ENCODE measurements at places on chromosomes 1 and 21.
A peak's percentile ranks its signal among the peaks of the same experiment; 100 is the strongest.

GRCh38 chr1:180249725-180250498, 19.8 kb downstream of the LHX4 start:
- DNase-seq = no peak

DNA sequence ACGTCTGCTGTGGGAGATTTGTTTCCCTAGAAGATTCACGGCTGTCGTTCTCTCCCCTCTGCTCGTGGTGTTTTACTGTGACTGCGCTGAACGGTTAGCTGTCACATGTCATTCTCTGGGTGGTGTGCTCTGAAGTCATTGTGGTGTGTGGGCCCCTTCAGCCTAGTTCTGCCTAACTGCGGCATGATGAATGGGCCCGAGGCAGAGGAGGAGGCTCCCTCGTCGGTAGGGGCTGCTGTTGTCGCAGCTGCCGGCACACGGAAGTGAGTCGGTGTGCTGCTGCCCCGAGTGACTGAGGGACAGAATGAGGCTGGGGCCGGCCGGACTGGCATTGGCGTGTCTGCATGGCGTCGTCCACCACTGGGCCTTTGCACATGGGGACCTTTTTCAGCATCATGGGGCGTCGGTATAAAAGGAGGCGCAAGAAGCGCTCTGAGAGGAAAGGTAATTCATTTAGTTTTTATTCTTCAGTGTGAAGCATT, 77.9 kb downstream of the ADARB1 start:
- DNase-seq = peak; percentile 41

DNA sequence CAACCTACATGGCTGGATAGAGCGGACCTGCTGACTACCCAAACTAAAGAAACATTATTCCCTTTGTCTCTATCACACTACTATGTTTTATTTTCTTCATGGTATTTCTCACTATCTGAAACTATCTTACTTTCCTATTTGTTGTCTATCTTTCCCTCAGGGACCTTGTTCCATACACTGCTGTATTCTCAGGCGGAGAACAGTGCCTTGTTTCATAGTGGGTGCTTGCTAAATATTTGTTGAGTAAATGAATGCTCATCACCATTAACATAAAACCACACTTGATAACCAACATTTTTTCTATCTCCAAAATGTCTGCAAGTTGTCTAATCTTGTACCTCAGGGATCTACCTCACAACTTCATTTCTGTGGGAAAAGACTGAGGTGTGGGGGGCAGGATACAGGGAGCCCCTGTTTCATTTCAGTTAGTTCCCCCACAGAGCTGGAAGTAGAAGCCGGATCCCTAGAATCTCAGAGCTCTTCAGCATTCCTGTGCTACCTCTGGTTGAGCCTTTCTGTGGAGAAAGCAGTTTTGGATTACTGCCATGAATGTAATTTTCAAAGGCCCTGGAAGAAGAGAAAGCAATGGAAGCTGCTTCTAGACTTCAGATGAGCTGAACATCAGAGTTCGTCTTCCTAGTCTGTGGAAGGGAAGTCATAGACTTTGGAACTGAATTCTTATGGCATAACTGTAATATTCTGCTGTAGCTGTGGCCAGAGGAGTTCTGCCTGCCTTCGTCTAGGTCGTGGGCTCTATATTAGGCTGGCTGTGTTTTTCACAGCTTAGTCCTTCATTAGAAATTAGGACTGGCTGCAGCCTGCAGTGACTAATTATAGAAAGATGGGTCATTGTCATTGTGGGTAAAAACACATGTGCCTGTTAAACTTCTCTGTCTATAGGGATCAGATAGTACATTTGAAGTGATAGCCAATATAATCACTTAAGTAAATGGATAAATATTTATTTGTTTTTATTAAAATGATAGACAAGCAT, 293.2 kb upstream of the SGIP1 start:
- DNase-seq = no peak

- no peak for DNase-seq
These were observed 115.7 kb downstream of the KCNJ6 start for GRCh38 chr21:37800456-37801061.

- DNase-seq = no peak
These were observed 88.7 kb downstream of the PLPP3 start for GRCh38 chr1:56490619-56491018.

DNA sequence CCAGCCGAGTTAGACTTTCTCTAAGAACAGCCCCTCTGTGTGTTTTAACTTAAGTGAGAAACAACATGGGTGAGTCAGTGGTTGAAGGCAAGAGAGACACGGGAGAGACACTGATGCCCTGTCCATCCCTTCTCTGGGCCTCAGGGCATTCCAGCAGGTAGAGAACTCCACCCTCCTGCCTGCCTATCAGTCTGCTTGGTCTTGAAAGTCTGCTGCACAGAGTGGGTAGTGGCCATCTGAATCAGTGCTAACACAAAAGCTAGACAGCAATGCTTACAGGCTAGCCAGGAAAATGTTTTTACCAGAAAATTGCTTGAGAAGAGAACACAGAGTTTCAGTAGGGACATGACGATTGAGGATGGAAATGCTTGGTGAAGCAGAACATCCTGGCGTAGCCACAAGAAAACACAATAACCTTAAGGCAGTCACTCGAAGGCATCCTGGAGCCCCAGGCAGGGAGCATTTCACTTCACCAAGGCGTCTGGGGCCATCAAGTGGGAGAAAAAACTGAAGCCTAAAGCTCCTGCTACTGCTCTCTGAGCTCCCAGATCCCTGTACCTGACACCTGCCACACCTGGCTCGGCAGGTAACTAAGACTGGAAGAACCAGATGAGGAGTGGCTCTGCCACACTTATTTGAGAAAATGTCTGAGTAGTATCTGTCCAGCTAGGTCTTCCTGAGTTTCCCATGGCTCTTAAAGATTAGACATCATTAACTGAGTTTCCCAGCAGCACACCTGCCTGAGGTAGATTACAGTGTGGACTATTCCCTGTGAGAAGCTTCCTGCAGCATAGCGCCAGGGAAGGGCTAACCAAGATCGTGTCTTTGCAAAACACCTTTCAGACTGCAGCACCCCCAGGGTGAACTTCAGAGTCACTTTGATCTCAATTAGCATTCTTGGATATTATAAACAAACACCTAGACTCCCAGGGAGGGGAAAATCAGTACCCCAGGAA, 18.1 kb upstream of the LBR start:
- DNase-seq = no peak

DNA sequence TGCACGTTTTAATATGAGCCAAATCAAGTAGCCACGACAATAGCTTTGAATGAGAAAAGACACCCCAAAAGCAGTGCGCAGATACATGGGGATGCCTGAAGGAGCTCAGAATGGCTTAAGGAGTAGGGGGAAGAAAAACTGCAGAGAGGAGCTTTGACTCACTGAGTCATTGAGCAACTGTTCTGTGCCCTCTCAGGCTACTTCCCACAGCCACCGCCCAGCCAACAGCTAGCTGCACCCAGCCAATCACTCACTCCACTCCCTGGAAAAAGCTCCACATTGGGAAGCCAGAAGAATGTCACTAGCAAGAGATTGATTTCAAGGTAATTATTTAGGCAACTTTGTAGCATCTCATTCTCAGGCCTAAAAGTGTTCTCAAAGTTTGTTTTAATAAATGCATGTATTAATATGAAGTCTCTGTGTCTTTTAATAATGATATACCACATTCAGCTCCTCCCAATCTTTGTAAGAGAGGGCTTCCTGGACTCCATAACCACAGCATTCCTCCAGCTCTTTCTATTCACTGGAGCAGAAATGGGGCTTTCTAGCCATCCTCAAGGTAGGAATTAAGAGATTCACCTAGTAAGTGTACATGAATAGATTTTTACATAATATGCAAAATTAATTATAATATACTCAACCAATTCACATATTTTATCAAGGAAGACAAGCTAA, 16.8 kb downstream of the DUSP10 start:
- no peak for DNase-seq

DNA sequence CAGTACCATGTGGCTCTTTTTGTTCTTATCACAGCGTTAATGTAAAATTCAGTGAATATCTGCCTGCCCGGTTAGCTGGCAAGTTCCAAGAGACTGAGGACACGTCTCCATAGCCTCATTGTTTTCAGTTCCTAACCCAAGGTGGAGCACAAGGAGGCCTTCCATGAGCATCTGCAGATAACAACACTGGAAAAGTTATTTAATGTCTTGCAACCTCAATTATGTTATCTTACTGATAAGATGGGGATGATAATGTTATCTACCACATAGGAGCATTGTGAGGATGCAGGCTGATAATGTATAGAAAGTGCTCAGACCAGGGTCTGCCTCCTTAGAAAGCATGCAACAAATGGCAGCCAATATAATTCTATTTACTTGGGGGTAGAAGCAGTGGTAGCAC, 109.6 kb upstream of the DNAH14 start:
- no peak for DNase-seq

DNA sequence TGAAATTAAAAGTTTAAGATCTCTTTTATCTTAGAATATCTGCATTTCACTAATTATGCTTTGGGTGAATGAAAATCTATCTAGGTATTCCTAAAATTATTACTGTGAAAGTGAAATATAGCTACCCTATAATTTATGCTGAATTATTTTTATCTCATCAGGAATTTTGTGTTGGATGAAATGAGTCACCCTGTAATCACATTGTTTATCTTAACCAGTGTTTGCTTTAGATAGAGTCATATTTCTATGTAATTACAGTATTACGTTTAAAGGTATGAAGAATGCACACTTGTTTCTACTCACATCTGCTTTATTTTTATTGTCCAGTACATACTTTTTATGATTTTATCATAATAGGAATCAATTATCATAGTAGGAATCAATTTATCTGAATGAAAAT, 249.2 kb downstream of the NCAM2 start:
- DNase-seq = no peak

- no peak for DNase-seq
These were observed 55.3 kb upstream of the SAMD13 start for GRCh38 chr1:84246213-84246612.

GRCh38 chr1:82462366-82462765, 661.6 kb downstream of the ADGRL2 start:
- DNase-seq = no peak

GRCh38 chr21:29586696-29587095, 288.0 kb downstream of the BACH1 start:
- no peak for DNase-seq

- DNase-seq = no peak
These were observed 241.1 kb upstream of the B3GALT2 start for GRCh38 chr1:193427524-193427923.

DNA sequence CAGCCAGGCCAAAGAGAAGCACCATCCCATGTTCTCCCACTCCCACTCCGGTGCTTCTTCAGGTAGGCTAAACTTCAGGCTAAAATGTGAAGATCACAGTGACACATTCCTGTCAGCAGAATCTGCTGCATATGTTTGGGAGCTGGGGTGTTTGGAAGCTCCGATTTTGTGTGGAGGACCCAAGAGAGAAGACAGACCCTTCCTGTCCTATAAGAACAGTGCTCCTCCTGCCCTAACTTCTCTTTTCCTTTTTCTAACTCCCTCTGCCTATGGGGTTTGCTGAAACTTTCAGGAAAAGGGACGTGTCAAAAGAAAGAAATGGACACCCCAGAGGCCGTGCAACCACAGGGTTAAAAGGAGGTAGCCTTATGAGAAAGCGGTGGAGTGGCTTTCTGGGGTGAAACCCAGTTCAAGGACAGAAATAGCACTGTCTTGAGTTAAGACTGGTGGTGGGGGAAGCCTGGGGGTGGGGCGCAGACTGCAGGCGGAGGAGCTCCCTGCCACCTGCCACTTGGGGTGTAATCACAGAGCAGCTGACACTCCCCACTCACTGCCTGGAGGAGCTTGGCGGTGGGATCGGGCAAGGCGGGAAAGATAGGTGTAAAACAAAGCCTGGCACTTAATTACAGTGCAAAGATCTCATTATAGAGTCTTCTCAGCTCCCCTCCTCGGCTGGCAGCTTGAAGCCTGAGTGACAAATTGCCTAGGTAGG, 645 bp upstream of the TLR5 start:
- DNase-seq = no peak

- DNase-seq = no peak
These were observed 8.7 kb upstream of the ECE1 start for GRCh38 chr1:21298981-21299391.

DNA sequence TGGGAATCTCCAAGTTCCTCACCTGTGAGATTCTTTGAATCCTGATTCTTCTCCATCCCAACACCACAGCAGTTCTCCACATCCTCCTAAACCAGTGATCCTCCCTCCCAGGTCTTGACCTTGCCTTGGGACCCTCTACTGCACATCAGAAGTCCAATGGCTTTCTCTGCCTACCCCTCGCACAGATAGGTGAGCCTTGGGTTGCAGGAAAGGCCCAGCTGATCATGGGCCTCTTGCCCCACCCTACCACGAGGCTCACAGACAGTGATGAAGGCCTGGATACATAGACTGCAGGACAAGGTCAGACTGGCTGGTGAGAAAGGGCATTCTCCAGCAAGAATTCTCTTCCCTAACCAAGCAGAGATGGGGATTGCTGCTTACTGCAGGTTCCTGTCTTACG, 825 bp downstream of the FABP3 start:
- no peak for DNase-seq

- DNase-seq = no peak
These were observed 70.8 kb downstream of the RWDD3 start for GRCh38 chr1:95304803-95305202.

DNA sequence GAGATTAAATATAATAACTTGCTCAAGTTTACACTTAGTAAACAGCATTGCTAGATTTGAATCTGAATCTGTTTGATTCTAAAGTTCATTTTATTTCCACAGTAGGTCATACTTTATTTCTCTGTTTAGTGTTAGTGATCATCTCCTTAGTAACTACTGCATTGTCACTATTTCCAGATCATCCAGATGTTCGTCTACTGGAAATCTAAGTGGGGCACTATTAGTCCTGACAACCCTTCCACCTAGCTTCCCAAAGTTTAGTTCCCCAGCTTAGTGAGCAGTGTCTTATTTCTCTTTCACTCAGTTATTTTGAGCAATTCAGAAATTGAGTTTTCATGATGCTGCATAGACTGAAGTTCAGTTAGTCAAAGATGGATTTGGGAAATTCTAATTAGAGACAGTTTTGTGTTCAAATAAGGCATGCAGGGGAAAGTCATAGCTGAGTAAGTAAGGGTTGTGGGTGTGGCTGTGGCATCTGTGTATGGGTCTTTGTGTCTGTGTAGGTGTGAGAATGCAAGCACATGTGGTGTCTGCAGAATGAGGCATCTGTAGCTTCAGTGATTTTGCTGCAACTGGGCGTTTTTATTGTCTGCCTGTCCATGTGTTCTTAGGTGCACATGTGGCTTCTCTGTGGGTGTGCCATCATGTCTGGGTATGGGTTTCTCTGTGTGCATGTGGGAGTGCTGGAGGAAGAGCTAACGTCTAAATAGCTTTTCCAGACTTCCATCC, 107.3 kb downstream of the NTMT2 start:
- DNase-seq = no peak

DNA sequence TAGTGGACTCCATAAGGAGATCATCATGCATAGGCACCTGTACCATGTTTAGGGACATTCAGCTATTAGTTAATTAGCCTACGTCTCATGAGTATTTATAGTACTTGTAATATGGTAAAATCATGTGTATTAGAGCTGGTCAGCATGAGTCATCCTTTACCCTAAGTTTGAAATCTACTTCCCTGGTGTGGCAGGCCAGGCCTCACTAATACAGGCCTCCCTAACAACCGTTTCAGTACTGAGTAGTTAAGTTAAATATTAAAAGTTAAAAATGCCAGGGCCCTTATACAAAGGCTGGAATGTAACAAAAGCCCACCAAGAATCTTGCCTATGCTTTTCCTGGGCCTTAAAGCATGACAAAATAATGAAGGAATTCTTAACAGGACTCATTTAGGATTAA, 356.3 kb upstream of the DPYD start:
- DNase-seq = no peak

GRCh38 chr1:66777831-66778230, 23.2 kb downstream of the INSL5 start:
- DNase-seq = no peak

GRCh38 chr1:92217721-92218120, at the start of gene C1orf146:
C1orf146 (plus strand) TSS chr1:92217915; CDS start chr1:92231421, 13,506 bp downstream.
- no peak for DNase-seq
